ENCODE measurements at places on chromosomes 4 and X. TPM values are rescaled to one million over a fixed set of nuclear protein-coding genes. Genes with fewer than 3 reads are reported as not detected.

DNA sequence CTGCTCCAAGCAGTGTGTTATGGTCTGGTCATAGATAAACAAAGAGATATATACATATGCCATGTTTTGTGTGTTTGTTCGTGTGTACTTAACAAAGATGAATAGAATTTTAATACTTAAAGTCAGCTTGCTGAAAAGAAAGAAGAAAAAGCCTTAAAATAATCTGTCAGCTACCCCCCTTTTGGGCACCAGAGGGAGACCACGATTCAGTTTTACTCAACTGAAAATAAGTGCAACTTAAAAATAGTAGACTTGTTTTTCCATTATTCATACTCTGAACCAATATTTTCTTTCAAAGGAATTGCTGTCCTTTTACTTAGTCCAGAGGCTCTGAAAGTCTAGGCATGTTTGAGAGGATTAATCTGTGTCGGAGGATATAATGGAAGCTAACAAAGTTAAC is 181.7 kb upstream of the AGTR2 start:
- H3K4me1 ChIP-seq, result no peaks in the 10 kb centered on the region
- no peak overlapping the region for H3K4me3 ChIP-seq
- H3K27ac ChIP-seq, result no peak overlapping the region
- no peak for DNase-seq

DNA sequence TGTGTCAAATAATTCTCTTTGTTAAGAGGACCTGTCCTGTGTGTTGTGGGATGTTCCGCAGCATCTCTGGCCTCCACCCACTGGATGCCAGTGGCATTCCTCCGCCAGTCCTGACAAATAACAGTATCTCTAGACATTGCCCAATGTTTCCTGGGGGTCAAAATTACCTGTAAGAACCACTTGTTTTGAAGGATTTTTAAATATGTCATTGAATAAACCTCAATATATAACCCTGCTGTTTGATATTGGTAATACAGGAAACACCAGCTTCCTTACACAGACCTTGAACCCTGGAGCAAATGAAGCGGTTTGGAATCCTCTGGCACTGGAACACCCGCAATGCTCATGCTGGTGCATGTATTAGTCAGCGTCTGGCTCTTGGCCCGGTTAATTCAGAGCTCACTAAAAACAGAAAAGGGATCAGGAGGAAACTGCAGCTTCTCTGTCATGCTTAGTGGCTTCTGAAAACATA is 101.3 kb downstream of the TBL1X start:
- no peak overlapping the region for H3K27ac ChIP-seq
- DNase-seq, result peak; percentile 56
- H3K27me3 ChIP-seq, result no peaks in the 10 kb centered on the region
- peaks cover 12% of the 10 kb centered on the region for H3K4me1 ChIP-seq

DNA sequence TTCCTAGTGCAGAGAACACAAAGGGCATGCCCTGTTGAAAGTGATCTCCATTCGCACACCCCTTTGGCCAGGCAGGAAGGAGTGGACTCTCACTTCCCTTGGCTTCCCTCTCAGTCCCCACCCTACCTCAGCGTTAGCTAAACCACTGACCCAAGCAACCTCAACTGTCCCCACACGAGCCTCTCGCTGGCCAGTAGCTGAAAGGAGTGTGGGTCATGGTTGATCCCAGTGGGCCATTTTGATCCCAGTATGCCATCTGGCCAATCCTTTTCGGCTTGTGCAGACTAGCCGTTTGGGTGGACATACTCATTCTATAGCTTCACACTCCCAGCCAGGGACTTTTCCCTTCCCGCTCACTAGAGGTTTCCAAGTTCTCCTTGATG is 24.4 kb upstream of the BCORL1 start:
- H3K4me3 ChIP-seq, result no peak overlapping the region
- DNase-seq, result no peak
- H3K27me3 ChIP-seq, result peaks cover 18% of the 10 kb centered on the region
- no peaks in the 10 kb centered on the region for H3K36me3 ChIP-seq

DNA sequence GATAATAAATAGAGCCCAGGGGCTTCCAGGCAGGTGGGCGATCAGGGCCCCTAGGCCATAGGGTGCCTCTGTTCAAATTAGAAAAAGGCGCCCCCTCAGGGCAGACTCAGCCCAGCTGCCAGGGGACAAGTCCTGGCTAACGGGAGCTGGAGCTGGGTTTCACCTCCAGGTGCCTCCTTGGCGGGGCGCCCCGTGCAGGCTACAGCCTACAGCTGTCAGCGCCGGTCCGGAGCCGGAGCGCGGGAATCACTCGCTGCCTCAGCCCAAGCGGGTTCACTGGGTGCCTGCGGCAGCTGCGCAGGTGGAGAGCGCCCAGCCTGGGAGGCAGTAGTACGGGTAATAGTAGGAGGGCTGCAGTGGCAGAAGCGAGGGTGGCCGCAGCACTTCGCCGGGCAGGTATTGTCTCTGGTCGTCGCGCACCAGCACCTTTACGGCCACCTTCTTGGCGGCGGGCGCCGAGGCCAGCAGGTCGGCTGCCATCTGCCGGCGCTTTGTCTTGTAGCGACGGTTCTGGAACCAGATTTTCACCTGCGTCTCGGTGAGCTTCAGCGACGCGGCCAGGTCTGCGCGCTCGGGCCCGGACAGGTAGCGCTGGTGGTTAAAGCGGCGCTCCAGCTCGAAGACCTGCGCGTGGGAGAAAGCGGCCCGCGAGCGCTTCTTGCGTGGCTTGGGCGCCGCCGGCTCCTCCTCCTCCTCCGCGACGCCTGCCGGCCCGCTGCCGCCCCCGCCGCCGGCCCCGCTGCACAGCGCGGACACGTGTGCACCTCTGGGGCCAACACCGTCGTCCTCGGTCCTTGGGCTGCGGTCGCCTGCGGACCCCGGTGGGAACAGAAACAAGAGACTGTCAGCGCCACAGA is 2.4 kb downstream of the NKX3-2 start:
- peak; percentile 78 for DNase-seq
- H3K4me3 ChIP-seq, result no peak overlapping the region
- peaks cover 55% of the 10 kb centered on the region for H3K4me1 ChIP-seq
- H3K36me3 ChIP-seq, result no peaks in the 10 kb centered on the region
- no peak overlapping the region for H3K27ac ChIP-seq

Gene ZNF595
- 36.8 TPM for total RNA-seq

Gene KLF8
- total RNA-seq, result 10.7 TPM

Gene AMBN
- not detected for total RNA-seq

DNA sequence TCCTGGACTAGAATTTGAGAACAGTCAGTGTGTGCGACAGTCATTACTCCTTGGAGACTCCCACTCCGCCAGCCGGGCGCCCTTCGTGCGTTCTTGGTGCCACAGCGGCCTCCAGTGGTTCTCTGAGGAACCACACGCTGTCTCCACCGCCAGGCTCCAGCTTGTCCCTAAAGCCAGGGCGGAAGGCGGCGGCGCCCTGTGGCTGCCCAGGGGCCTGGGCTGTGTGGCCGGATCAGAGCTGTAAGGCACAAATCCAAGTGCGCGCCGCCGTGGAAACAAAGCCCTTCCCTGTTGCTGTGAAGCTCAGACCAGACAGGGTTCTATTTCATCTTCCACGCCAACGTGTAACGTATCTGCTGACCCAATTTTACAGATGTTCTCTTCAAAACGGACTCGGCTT is 34.2 kb downstream of the IDS start:
- no peaks in the 10 kb centered on the region for H3K27me3 ChIP-seq
- H3K36me3 ChIP-seq, result no peaks in the 10 kb centered on the region
- H3K4me3 ChIP-seq, result no peak overlapping the region
- no peak overlapping the region for H3K27ac ChIP-seq
- DNase-seq, result peak; percentile 92

Gene FGF13
- 32.0 TPM for total RNA-seq

Gene MGAT4D
- total RNA-seq, result not detected

DNA sequence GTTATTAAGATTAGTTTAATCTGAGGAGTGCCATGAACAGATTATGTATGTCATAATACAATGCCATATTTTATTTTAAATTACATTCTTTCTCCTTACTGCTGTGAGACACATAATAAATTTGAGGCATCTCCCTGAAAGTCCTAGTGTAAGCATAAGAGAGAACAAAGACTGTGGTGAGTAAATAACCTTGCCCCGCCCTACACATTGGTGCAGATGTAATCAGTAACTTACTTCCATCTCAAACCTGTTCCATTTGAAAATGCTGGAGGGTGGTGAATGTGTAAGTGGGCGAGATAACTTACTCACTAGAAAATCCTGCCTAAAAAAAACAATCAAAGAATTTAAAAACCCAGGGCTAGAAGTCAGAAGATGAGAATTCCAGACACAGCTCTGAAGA is 338.1 kb upstream of the SLIT2 start:
- DNase-seq, result no peak
- H3K27me3 ChIP-seq, result no peaks in the 10 kb centered on the region
- H3K36me3 ChIP-seq, result no peaks in the 10 kb centered on the region
- no peak overlapping the region for H3K4me3 ChIP-seq
- no peak overlapping the region for H3K27ac ChIP-seq

GRCh38 chr4:119113033-119113655 is 22.5 kb upstream of the MYOZ2 start:
- no peaks in the 10 kb centered on the region for H3K27me3 ChIP-seq
- DNase-seq, result no peak
- H3K27ac ChIP-seq, result no peak overlapping the region
- no peak overlapping the region for H3K4me3 ChIP-seq

DNA sequence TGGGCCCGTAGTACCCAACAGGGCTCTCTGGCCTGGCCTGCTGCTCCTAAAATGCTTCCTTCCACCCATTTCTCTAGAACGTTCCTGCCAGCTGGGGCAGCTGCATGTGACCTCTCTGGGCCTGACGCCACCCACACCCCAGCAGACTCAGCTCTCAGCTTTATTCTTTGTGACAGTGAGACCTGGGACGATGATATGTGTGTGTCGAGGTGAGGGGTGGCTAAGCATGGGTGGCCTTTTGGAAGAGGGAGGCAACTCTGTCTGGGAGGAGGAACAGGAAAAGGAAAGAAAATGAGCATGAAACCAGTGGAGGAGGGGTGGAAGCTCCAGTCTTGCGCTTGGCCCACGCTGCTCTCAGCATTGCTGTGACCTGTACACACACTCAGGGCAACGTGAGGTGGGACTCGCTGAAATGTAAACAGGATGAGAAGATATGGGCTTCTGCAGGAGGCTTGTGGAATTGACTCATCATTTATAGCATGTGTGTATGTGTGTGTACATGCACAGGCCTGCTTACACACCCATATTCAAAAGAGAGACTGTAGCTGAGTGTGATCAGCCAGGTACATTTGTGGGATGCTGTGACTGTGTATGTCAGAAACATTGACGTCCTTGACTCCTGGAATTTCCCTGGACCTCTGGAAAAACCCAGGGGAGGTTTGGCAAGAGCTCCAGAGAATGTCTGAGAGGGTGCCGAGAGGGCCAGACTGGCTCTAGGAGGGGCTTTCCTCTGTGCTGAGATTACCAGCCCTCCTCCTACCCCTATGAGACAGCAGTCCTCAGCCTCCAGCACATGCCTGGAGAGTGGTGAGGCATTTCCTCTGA is 137.9 kb downstream of the PJA1 start:
- no peak for DNase-seq
- no peaks in the 10 kb centered on the region for H3K27me3 ChIP-seq
- peaks cover 4% of the 10 kb centered on the region for H3K4me1 ChIP-seq
- H3K27ac ChIP-seq, result no peak overlapping the region
- no peaks in the 10 kb centered on the region for H3K36me3 ChIP-seq
- no peak overlapping the region for H3K4me3 ChIP-seq

DNA sequence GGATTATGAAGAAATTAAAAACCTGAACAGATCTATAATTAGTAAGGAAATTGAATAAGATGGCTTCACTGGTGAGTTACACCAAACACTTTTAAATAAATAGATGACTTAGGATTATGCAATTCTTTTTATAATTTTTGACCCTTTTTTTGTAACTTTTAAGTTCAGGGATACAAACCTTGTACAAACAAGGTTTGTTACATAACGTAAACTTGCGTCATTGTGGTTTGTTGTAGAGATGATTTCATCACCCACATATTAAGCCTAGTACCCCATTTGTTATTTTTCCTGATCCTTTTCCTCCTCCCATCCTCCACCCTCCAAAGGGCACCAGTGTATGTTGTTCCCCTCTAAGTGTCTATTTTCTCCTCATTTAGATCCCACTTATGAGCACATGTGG is 75.7 kb downstream of the CPEB2 start:
- no peaks in the 10 kb centered on the region for H3K36me3 ChIP-seq
- H3K27ac ChIP-seq, result no peak overlapping the region
- H3K4me3 ChIP-seq, result no peak overlapping the region
- H3K27me3 ChIP-seq, result no peaks in the 10 kb centered on the region

DNA sequence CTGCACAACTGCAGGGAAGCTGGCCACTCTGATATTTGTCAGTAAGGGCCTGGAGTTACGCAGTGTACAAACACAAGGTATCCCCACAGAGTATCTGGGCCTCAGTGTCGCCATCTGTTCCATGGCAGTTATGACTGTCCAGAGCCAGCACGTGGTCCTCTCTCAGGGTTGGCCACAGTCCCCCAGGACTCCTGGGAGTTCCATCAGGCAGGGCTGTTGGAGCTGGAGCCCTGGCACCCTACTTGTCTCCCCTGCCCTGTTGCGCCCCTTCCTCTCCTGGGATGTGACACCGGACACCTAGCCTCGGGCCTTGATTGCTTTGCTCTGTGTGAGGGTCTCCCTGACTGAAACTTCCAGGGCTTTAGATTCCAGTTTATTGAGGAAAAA is 8.4 kb downstream of the HTRA3 start:
- peaks cover 33% of the 10 kb centered on the region for H3K4me1 ChIP-seq
- no peaks in the 10 kb centered on the region for H3K36me3 ChIP-seq
- no peaks in the 10 kb centered on the region for H3K27me3 ChIP-seq
- no peak overlapping the region for H3K4me3 ChIP-seq
- no peak for DNase-seq
- no peak overlapping the region for H3K27ac ChIP-seq

Gene TRIM61
- total RNA-seq, result 3.0 TPM

Gene PTCHD1
- total RNA-seq, result 13.3 TPM

DNA sequence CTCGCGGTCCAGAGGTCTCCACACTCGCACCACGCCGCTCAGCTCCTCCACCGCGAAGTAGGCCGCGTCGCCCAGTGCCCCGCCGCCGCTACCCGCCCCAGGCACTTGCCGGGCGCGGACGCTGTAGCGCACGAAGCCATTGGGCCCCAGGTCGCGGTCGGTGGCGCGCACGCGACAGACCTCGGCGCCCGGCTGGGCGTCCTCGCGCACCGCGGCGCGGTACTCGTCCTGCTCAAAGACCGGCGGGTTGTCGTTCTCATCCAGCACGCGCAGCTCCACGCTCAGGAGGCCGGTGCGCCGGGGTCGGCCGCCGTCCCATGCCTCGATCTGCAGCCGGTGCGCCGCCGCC is 1.4 kb downstream of the DCHS2 start:
- peaks cover 34% of the 10 kb centered on the region for H3K4me1 ChIP-seq
- H3K36me3 ChIP-seq, result no peaks in the 10 kb centered on the region
- no peak overlapping the region for H3K27ac ChIP-seq
- DNase-seq, result peak; percentile 20
- peaks cover 45% of the 10 kb centered on the region for H3K27me3 ChIP-seq

DNA sequence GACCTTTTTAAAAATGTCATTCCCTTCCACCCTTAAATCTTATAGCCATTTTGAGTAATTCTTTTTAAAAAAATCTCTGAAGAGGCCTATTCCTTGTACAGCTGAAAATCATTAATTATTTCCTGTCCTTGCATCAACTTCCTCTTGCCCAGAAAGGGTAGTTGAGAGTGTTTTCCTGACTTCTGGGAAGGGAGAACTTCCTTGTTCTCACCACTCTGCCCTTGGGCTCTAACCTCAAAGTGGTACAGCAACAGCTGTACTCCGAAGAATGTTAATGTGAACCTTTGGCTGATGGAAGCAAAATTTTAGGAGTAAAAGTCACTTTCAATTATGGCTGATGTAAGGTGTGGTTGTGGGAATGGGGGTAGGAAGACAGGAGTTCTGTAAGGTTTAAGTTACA is 15.1 kb upstream of the FABP2 start:
- H3K27ac ChIP-seq, result no peak overlapping the region
- no peaks in the 10 kb centered on the region for H3K4me1 ChIP-seq
- no peak for DNase-seq
- no peak overlapping the region for H3K4me3 ChIP-seq

GRCh38 chrX:139204898-139205667 is 325.5 kb upstream of the F9 start:
- H3K27ac ChIP-seq, result peak overlapping the region; percentile 61
- no peak for DNase-seq
- no peaks in the 10 kb centered on the region for H3K36me3 ChIP-seq
- peak overlapping the region; percentile 57 for H3K4me3 ChIP-seq

All from spinal cord (tissue), 10 donors.